Cortex of kidney (tissue), 1 donor: ENCODE measurements at places on chromosomes 2 and 18.

- no peak for DNase-seq
Observed at GRCh38 chr2:85032621-85033020, 61.7 kb downstream of the KCMF1 start.

DNA sequence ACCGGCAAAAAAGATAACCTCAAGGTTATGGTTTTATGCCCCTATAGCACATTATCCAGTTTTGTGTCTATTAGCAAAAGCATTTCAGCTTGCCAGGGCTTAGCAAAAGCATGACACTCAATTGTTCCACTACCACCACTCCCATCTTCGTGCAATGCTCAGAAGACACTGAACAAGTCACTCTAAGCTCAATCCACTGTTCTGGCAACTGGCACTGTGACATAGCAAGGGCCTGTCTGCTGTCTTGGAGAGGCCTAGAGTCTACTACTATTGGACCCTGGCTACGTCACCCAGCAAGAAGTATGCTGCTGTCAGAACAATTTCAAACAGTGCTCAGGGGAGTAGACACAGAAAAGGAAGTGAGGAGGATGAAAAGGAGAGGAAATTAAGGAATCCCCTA lies 103.5 kb upstream of the PPP1CB start:
- no peak for DNase-seq

- no peak for DNase-seq
Observed at GRCh38 chr2:141534666-141535362, 596.0 kb downstream of the LRP1B start.

DNA sequence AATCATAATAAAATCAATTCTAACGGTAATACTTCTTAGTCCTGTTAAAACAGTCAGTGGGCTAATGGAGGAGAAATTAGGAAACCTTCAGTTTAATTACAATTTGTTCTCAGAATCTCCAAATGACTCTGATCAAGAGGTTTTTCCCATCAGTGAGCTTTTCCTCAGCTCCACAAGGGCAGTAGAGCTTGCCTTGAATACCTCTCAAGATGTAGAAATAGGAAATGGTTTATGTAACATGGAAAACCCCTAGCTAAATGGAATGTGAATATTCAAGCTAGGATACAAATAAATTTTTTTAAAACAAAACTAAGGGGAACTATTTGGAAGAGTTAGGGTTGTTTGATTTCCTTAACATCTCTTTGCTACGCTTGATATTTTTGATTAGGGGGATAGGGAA lies 87.5 kb downstream of the PLEKHM3 start:
- no peak for DNase-seq

DNA sequence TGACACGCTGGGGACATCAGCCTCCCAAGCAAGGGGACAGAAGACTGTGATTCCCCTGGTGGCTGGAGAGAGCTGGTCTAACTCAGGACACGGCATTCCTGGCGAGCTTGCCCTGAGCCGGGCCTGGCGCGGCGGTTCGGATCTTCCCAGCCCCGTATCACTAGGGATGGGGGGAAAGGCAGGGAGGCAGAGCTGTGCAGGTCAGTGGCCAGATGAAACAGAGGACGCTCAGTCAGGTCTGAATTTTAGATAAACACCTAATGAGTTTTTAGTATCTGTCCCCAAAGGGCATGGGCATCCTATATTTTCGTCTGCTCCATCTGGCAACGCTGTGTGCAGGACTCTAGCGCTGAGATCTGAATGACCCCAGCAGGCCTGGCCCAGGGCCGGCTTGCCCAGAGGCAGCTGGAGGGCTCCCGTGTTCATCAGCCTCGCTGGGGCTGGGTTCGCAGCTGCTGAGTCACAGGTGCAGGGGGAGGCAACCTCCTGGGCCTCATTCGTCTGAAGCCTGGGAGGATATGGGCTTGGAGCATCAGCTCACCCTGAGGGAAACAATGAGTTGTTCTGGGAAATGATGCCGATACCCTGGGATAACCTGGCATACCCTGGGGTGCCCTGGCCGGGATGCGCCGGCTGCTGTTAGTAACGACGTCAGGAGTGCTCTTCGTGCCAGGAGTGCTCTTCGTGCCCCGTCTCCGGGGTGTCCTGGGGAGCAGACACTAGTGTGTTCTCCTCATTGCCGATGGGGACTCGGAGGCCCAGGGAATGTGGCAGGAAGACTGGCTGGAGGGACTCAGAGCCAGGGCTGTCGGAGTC lies 48.1 kb upstream of the HPCAL1 start:
- no peak for DNase-seq
